Umbilical cord (tissue), 2 donors: ENCODE measurements at places on chromosomes 2 and 18. TPM values are rescaled to one million over a fixed set of nuclear protein-coding genes. Genes with fewer than 3 reads are reported as not detected.

- no peak for DNase-seq
These were observed 799 bp downstream of the CEP68 start for GRCh38 chr2:65057054-65057375.

DNA sequence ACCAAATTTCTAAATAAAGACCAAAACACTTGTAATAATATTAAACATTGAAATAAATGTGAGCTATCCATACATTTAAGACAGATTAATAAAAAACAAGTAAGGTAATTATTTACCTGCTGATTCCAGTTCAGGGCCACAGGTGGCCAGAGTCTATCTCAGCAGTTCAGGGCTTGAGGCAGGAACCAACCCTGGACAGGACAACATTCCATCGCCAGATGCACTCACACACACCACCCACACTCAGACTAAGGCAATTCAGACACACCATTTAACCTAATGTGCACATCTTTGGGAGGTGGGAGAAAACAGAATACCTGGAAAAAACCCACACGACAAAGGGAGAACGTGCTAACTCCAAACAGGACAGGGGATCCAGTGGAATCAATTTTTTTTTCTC, 14.1 kb upstream of the WDSUB1 start:
- no peak for DNase-seq

DNA sequence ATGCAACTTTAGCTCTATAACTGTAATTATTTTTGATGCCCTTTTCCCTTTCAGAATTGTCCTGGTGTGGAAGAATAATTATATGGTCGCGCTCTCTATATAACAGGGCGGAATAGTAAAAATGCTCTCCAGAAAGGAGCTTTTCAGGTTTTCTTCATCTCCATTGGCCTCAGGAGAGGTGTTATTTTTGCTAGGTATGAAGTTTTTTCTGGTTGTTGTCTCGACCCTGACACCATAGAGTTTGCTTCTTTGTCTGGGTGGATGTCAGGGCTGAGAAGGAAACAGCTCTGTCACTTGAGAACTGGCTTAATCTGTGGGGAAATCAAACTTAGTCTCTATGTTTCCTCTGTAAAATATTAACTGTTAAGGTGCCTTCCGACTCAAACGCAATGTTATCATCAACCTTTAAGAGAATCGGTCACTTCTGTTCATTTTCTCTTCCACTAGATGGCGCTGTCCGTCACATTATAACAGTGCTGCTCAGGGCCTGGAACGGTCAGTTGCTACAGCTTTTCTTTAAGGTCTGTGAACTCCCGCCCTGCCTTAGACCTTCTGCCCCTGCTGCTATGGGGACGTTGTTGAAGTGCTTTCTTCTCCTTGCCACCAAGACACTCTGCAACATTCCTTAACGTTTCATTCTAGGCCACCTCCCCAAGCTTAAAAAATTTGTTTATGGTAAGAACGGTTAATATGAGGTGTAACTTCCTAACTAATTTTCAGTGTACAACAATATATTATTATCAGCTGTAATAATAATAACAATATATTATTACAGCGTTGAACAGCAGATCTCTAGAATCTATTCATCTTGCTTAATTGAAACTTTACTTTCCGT, 23.8 kb upstream of the SERPINB12 start:
- peak; percentile 85 for DNase-seq

- DNase-seq = peak; percentile 41
These were observed 17.9 kb downstream of the CAPN10 start for GRCh38 chr2:240604291-240604938.

DNA sequence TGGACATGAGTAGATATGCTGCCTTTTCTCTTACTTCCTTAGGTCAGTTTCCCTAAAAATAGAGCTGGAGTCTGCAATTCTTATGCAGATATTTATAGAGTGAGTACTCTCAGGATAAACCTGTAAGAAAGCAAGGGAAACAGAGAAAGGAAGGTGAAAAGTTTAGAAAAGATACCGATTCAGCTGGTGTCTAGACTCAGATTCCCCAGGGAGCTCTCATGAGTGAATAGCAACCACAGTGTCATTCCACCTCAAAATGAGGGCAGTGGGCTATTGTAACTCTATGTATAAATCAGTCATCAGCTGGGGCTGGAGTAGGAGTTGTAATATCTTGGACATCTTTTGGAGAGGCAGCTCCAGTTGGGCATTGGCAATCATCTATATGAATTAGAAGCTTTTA, 1485.1 kb upstream of the TMEFF2 start:
- DNase-seq = no peak

GRCh38 chr2:149399934-149400615, 69.7 kb downstream of the LYPD6 start:
- DNase-seq = no peak

DNA sequence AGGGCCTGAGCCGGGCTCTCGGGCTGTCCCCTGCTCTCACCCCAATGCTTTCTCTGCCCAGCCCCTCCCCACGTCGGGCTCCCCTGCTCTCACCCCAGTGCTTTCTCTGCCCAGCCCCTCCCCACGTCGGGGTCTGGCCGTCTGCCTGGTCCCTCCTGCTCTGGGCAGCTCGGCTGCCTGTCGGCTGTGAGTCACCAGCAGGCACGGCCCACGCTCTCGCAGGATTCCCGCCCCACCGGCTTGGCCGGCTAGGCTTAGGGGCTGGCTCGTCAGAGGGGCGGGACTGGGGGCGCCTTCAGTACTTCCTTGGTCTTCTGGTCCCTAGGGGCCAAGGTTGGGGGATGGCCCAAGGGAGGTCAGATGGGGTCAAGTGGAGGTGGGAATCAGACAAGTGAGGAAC, 3.3 kb downstream of the BOK start:
- DNase-seq = peak; percentile 90

GRCh38 chr2:222722327-222722946, 51.0 kb downstream of the MOGAT1 start:
- DNase-seq = peak; percentile 46

DNA sequence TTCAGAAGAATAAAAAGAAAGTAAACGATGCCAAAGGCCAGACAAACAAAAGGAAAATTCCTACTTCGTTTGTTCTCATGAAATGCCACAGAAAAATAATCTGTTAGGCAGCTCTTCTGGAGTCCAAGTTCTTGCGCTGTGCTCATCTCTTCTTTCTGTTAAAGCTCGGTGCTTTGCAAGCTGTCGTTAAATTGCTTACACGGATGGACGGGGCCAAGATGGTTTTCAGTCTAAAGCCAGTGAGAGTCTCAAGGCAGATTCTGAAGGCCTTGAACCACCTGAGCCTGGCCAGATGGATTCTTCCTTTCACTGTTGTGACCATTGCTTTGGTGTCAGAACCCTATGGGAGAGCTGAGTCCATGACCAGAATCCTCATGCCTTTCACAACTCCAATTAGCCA, 97.6 kb upstream of the RMDN2 start:
- no peak for DNase-seq

DNA sequence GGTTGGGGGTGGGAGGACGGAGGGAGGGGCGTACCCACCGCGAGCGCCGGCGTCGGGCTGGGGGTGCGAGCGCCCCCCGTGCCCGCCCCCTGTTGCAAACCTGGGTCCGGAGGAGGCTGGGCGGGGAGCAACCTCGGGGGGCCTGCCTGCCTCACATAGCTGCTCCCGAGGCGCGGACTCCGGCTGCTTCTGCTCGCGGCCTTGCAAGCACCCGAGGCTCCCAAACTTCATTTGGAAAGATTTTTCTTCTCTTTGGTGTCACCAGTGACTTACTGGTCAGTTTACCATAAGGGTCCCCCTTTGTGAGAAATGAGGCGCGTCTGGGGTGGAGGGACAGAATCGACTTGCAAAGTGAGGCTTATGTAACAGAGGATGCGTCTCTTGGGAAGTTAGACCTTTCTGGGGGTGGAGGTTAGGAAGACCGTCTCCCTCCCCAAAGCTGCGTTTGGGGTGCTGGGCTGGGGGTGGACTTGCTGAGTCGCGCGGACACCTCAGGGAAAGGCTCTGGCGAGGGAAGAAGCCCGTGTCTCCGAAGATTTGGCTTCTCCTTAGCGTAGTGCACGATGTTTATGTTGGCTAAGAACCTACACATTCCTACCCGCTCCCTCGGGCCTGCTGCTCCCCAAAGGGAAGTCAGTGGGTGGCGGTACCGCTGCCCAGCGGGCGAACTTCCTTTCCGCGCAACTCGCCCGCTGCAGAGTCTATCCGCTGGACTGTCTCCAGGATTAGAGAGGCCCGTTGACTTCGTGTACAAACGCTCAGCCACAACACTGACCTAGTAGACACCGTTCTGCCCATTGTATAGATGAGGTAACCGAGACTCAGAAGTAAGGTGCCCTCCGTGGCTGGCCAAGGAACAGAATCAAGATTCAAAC, 559 bp downstream of the TMEM37 start:
- peak; percentile 35 for DNase-seq

- DNase-seq = no peak
These were observed 7.0 kb downstream of the MYT1L start for GRCh38 chr2:2324119-2324518.

- DNase-seq = no peak
These were observed 2.8 kb upstream of the PPP4R3B start for GRCh38 chr2:55620123-55620779.

The SLC9A4 gene
- 1.2 TPM for total RNA-seq

The TMEM169 gene
- 0.48 TPM for total RNA-seq

The IL36G gene
- not detected for total RNA-seq

The FNDC4 gene
- 3.1 TPM for total RNA-seq
